Stimulated activated CD4-positive, alpha-beta T cell treated with anti-CD3 and anti-CD28 coated beads, Interleukin-2, amount 100 ng/mL, for 24 hours (primary cell): ENCODE measurements at places on chromosomes 5 and 9.

DNA sequence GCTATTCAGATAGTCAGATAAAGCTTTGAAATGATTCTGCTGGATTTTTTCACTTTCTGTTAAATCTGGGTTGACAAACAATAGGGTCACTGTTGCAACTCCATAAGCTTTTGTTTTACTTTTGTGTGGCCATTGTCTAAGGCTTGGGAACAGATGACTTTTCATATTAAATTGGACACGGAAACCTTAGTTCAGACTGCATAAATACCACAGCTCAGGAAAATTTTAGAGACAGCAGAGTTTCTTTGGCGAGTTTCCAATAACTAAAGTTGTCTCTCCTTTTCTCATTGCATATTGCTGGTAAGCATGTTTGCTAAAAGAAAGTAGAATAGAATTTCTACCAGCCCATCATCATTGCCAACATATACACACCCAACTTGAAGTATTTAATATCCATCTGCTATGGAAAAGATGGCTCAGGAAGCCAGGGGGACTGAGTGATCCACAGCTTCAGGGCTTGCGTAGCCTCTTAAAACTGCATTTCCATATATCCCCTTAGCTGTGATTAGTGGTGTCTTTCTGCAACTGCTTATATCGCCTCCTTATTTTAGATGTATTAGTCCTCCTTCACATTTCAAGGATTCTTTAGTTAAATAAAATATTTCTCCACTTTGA, 168.2 kb downstream of the ARHGAP26 start:
- no peak for DNase-seq

GRCh38 chr5:3356016-3356415, 239.6 kb upstream of the IRX1 start:
- no peak for DNase-seq

- no peak for DNase-seq
Observed at GRCh38 chr5:39342460-39342859, 21.8 kb downstream of the C9 start.

DNA sequence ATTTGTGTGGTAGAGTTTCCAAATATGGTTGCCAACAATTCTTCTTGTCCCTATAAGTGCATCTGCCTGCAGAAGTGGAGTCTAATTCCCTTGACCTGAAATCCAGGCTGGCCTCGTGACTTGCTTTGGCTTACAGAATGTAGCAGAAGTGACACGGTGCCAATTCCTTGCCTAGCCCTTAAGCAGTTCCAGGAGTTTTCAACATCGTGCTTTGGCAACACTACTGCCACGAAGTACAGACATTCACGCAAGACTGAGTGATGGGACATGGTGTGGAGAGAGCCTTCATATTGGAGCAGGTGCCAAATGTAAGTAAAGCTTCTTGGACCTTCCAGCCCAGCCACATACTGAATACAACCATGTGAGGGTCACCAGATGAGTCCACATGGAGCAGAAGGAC, 92.9 kb upstream of the NEK6 start:
- DNase-seq: no peak
